Activated CD8-positive, alpha-beta memory T cell treated with anti-CD3 and anti-CD28 coated beads for 48 hours (primary cell): ENCODE measurements at places on chromosomes 5 and 9.
A peak's percentile ranks its signal among the peaks of the same experiment; 100 is the strongest.

DNA sequence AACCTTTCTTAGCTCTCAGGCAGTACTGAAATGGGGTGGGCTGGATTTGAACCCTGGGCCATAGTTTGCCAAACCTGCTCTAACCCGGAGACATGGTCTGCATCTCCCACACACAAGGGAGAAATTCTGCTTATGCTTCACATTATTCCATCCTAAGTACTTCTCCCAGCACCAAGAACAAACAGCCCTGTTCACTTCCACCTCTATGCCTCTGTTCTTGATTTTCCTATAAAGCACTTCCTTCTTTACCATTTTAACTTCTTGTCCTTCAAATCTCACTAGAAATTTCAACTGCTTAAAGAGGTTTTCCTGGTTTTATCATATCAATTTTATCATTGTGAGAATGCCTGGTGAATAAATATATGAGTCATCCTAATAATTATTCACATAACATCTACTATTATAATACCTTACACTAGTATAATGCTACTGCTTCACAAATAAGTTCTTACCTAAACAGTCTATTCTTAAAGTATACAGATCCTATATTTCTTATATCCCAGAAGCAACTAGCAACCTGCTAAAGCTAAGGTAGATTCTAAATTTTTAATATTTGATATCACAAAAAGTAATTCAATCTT is 12.7 kb downstream of the FEM1C start:
- no peak for DNase-seq

- DNase-seq = no peak
These were observed 2095.5 kb upstream of the C9orf72 start for GRCh38 chr9:29668732-29669131.

- peak; percentile 90 for DNase-seq
These were observed at the start of gene MXD3 for GRCh38 chr5:177311723-177312648. TSS of gene MXD3 (minus strand) at chr5:177311898. CDS start at chr5:177311830, 68 bp downstream.

GRCh38 chr9:111965566-111966019 is 69.0 kb downstream of the UGCG start:
- DNase-seq = no peak

- no peak for DNase-seq
These were observed 216.6 kb downstream of the SGCD start for GRCh38 chr5:156543348-156544145.

DNA sequence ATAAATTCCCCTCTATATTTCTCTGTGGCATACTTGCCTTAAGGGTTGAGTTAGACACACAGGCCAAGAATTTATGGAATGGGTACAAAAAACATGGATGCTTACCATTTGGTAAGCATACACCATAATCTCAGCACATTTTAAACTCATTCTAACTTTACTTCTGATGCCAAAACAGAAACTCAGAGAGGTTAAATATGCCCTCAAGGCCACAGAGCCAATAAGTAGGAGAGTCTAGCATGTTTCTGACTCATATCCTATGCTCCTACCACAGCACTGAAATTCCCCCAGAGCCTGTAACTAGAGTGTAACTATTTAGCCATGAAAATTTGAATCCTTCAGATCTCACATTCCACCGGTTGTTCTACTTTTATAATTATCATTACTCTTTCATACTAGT is 559.7 kb downstream of the ACTL7B start:
- no peak for DNase-seq

DNA sequence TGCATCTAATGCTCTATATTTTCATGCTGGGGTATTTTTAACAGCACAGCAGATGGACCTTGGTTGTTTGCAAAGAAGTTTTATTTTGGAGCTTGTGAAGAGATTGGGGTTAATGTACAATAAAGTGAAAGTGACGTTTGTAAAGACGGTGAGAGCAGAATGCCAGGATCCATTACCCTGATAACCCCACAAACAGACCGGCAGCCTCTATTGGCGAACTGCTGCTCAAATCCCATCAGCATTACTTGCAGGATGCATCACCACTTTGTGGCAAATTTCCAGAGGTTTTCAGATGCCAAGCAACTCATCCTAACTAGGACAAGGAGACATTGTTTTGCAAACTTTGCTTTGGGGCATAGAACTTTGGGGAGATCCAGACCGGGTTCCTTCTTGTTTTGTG is 383.3 kb upstream of the ZNF462 start:
- no peak for DNase-seq

DNA sequence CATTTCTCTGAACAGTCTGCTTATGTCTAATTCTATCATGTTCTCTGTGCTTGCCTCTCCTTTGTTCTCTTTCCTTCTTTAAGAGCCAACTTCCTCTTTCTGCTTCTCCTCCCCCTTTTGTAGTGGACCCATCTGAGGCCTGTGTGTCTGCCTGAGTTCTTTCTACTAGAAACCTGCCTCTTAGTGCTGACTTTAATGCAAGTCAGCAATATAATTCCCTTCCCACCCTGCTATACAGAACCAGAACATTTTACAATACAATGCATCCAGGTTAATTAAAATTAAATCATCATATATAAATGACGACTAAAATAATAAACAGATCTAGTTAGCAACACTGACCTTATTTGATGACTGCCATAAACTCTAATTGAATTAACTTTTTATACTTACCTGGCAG is 82.6 kb upstream of the GAS1 start:
- DNase-seq = no peak

DNA sequence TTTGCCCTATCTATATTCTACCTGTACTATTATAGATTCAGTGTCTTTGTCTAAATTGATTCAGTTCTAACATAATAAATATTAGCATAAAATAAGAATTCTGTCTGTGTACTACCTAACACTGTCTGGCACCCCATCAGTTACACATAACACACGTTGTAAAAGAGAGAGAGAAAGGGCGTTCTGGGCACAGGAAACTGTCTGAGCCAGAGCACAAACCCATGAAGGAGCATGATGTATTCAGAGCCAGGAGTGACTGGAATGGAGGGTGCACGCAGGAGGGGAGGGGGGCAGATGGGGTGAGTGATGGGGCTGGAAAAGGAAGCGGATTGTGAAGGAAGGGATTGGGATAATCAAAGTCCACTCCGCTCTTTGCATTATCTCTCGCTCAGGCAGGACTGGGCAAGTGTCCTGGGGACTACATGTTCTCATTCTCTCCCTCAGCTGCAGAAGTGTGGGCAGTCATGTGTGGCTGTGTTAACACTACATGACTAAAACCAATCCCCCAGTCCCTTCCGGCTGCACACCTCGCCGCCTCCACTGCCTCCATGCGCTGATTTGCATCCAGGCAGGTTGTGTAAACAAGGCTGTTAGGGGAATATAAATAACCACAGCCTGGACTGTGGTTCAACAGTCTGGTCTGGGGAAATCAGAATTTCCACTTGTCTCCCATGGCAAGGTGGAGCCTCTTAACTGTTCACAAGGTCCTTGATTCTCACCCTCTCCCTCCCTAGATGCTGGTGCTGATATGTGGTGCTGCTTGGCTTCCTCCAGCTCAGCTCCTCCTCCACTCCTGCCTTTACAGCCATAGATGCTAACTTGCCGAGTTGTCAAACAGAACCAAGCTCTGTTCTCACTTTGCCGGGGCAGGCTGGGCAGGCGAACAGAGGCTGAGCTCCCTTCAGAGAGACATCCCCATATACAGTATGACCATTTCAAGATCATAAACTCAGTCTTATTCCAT is 367.5 kb upstream of the BRINP1 start:
- DNase-seq = no peak

DNA sequence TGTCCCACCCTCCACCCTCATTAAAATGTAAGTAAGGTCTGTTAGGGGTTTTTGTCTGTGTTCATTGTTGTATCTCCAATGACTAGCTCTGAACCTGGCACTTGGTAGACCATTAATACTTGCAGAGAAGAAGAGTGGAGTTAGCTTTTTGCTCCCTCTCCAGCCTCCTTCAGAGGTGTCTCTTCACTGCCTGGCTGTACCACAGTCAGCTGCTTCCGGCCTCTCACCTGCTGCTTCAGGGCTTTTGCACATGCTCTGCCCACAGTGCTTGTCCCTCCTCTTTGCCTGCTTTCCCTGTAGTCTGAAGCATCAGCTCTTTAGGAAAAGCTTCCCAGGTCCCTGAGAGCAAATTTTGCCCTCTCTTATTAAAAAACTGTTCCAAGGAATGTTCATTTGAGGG is 83.6 kb downstream of the SNX24 start:
- DNase-seq = no peak

GRCh38 chr5:60340965-60341471 is 358.9 kb downstream of the DEPDC1B start:
- no peak for DNase-seq

DNA sequence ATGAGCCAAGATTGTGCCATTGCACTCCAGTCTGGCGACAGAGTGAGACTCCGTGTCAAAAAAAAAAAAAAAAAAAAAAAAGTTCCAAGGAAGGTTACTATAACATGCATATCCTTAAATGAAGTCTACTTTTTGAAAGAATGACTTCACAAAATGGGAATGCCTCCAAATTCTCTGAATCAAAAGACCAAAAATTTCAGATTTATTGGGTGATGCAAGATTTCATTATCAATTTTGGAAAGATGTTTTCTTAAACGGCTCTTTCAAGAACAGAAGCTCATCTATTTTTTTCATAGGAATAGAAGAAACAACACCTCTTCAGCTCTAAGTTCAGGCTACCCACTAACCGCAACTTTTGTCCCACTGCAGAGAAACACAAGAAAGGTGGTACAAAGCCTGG is 69.9 kb downstream of the AUH start:
- DNase-seq = no peak

DNA sequence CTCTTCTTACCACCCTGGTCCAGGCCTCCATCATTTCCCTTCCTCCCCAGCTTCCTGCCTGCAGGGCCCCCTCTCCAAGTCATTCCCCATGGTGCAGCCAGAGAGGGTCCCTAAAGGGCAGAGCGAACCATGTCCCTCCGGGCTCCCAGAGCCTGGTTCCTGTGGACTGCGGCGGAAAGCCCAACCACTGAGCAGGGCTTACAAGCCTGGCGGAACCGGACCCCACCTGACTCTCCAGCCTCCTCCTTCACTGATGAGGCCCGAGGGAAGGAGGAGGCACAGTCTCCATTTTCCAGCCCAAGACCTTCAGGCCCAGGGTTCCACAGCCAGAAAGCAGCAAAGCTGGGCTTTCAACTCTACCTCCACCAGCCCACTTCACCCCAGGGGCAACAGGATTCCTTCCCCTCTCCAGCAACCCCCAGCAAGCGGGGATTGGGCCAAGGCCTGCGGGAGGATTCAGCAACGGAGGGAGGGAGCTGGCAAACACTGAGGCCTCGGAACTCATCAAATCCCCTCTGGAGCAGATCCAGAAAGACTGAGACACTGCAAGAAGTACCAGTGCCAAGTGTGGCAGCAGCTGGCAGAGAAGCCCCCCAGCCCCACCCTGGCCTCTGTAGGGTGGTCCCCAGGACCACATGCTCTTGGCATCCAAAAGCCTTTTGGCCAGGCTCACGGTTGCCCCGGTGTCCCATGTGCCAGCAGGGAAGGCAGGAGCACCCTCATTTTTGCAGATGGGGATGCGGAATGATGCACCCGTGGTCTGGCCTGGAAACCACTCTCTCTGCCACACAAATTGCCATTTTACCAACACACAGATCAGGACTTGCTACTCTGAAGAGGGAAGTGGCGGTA is 3.1 kb downstream of the FAM163B start:
- DNase-seq = no peak

GRCh38 chr9:14937216-14937615 is 27.0 kb upstream of the FREM1 start:
- no peak for DNase-seq

DNA sequence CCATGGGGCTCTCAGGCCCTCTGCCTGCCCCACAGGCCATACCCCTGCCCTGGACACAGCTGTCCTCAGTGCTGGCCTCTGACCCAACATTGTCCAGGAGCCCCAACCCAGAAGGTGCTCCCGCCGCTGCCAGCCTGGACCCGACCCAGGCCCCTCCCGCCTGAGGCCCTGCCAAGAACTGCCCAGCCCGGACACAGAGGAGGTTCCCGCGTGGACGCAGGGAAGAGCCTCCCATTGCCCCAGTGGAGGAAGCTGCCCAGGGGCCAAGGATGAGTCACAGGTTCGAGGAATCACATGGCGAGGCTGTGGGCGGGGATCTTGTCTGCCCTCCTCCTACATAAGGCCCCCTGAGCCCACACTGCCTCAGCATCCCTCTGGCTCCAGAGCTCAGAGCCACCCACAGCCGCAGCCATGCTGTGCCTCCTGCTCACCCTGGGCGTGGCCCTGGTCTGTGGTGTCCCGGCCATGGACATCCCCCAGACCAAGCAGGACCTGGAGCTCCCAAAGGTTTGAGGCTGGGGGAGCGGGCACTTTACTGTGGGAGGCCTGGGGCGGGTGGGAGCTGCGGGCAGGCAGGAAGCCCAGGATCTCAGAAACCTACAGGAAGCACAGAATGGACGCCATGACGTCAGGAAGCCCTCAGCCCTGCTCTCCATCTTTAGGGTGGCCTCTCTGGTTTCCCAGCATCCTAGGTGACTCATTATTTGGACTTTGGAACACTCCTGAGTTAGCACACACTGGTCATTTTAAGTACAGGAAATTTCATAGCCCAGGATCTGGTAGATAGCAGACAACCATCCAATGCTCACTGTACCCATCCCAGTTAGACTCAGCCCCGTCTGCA is at the start of gene PAEP:
PAEP (plus strand) TSS at position 366 of the 844 bp plus-strand sequence.
- DNase-seq = no peak

- DNase-seq = no peak
These were observed 86.1 kb downstream of the HSD17B3 start for GRCh38 chr9:96215841-96216240.

DNA sequence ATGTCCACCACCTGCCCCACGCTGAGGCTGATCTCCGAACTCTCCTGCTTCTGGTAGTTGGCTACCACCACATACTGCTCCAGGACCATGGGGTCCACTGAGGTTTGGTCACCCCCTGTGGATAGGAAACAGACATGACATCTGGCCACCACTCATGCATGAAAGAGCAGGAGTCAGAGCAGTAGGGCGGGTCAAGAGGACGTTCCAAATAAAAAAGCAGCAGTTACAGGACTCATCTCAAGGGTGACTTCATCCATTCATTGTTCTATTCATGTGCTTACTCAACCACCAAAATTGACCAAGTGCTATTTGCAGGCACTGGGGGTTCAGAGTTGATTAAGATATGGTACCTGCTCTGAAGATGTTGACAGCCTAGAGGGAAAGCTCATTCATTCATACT is 79.2 kb upstream of the UBTD2 start:
- no peak for DNase-seq

GRCh38 chr5:25540628-25541027 is 895.9 kb upstream of the CDH10 start:
- no peak for DNase-seq

- DNase-seq = no peak
These were observed 500.1 kb upstream of the SGCD start for GRCh38 chr5:155826611-155827507.

- DNase-seq = no peak
These were observed 14.2 kb upstream of the CCDC180 start for GRCh38 chr9:97293207-97293721.

GRCh38 chr9:134052941-134053340 is 14.9 kb downstream of the BRD3 start:
- DNase-seq = no peak

- no peak for DNase-seq
These were observed 26.0 kb downstream of the GABRP start for GRCh38 chr5:170809551-170809950.

- no peak for DNase-seq
These were observed 28.9 kb downstream of the SH3PXD2B start for GRCh38 chr5:172425402-172425801.
